Stimulated activated naive CD4-positive, alpha-beta T cell (primary cell): ENCODE measurements at places on chromosomes 2 and 18.

DNA sequence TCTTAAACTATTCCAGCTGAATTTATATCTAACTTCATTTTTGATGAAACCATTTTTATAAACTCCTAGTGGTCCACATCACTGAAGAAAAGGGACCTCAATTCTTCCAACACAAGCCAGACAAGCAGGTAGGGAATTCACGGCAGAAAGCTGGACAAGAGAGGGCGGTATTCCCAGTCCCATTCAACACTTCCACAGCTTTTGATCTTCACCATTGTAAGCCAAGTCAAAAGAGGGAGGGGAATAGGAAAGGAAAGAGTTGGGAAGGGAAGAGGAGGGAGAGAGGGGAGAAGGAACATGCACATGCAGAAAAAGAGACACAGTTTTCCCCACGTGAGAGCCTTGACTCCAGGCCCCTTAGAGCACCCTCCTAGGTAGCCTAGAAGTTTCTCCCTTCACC is 77.4 kb downstream of the CCBE1 start:
- no peak for DNase-seq

DNA sequence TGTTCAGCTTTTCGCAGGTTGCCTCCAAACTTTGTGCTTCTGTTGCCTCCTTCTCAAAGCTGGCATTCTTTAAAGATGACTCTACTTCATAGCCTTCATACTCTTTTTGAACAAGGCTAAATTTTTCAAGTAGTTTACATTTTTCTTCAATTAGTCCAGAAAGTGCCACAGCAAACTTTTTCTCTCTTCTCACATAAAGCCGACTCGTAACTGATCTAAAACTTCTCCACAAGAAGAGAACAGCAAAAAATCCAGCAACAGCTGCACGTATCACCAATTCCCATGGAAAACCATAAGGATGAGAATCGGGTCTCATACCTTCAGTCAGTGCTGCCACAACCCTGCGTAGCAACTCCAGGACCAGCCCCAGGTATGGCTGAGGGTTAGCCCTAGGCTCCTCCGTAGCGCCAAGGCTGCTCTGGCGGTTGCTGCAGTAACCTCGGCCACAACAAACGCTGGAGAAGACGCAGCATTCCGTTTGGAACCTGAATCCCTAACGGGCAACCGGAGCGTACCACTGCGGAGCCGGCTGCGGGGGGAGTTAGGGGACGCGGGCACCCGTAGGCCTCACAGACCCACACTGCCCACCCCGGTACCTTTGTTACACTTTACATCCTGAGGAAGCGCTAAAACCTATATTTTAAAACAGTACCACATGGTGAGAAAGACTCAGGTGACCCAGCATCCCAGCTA is at the start of gene CTAGE1:
CTAGE1 (minus strand) TSS at position 420 of the 693 bp plus-strand sequence; CDS start at position 316, 104 bp downstream.
- DNase-seq: no peak

DNA sequence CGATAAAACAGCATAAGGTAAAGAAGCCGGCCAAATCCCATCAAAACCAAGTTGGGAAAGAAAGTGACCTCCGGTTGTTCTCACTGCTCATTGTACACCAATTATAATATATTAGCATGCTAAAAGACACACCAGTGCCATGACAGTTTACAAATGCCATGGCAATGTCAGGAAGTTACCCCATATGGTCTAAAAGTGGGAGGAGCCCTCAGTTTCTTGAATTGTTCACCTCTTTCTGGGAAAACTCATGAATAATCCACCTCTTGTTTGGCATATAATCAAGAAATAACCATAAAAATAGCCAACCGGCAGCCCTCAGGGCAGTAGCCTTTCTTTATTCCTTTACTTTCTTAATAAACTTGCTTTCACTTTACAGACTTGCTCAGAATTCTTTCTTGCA is 544.9 kb upstream of the SETBP1 start:
- no peak for DNase-seq

- DNase-seq: no peak
These were observed 300.4 kb downstream of the SETBP1 start for GRCh38 chr18:44981121-44981520.

DNA sequence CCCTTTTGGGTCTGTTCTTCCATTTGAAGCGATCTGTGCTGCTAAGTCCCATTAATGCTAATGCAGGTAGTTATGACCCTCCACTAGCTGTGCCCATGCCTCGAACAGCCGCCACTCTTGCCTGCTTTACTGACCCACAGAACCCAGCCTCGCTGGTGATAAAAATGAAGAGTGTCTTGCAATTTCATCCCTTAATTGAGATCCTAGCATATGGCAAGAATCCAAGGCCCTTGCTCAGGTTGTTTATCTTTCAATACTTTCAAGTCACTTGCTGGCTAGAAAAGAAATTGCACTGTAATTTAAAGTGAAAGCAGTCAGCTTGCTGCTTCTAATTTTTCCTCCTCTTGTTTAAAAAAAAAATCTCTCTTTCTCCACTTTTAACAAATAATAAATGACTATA is 73.6 kb downstream of the ZNF521 start:
- no peak for DNase-seq

- DNase-seq: no peak
These were observed 163.7 kb downstream of the SOCS6 start for GRCh38 chr18:70452501-70452900.

DNA sequence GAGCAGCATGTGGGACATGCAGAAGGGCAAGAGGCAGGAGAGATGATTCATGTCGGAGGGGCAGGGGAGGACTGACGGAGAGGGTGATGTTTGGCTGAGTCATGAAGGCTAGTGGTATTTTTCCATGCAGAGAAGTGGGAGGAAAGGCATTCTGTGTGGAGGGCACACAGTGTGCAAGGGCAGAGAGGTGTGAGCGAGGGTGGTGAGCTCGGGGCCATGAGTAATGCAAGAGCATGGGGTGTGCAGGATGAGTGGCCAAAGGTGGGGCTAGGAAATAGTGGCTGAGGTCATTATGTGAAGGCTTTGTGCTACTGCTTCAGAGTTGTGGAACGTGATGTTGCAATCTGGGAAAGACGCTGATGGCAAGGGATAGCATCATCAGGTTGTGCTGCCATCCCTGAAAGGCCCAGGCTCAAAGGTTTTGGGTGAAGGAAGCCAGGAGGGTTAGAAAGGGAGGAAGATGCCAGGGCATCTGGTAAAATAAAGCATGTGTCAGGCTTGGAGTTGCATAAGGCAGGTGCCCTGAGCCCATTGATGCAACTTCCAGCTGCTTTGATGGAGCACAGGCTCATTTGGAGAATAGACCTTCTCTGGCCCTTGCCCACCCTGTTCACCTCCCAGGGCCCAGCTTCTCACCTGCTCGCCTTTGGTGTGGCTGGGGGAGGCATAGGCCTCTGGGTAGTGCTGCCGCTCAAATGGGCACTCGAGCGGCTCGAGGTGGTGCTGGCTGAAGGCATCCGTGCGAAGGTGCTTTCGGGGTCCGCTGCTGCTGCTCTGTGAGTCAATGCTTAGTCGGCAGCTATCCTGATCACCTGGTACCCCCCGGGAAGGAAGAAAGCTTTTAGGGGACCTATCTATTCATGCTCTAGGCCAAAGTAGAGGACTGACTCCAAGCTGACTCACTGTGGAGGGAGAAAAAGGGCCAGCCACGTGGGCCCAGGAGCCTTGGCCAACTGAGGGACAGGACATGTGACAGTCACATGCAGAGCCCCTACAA is 37.5 kb downstream of the PAX8 start:
- no peak for DNase-seq

DNA sequence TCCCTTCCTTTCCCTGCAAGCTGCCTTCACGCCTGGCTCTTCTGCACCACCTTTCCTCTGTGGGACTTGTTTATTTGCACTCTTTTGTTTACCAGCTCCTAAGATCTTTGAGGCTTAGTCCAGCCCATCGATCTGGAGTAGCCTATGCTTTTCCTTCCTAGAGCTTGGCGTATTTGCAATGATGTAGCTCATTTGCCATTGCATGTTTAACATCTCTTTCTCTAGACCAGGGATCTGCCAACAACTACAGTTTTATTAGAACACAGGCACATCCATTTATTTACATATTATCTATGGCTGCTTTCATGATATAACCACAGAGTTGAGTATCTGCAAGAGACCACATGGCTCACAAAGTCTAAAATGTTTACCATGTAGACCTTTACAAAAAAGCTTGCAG is 150.4 kb downstream of the RAPGEF4 start:
- DNase-seq: no peak

GRCh38 chr2:66323406-66323805 is 111.5 kb upstream of the MEIS1 start:
- no peak for DNase-seq

DNA sequence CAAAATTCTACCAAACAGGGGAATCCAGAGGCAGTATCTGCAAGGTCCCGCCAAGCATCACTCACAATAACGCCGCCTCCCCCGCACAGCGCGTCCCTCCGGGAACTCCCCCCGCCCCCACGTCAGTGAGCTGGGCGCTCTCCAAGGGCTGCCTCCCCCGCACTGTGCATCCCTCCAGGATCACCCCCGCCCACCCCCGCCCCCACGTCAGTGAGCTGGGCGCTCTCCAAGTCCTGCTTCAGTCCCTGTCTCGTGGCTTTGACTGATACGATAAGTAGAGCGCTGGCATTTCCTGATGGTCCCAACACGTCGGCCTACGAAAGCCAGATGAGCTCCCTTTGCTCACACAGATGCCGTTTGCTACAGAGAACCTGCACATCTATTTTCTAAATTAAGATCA is 130.7 kb upstream of the TPO start:
- no peak for DNase-seq

GRCh38 chr2:64924170-64924934 is 64.8 kb upstream of the SLC1A4 start:
- no peak for DNase-seq

GRCh38 chr2:128313091-128313836 is 5.4 kb downstream of the HS6ST1 start:
- no peak for DNase-seq

DNA sequence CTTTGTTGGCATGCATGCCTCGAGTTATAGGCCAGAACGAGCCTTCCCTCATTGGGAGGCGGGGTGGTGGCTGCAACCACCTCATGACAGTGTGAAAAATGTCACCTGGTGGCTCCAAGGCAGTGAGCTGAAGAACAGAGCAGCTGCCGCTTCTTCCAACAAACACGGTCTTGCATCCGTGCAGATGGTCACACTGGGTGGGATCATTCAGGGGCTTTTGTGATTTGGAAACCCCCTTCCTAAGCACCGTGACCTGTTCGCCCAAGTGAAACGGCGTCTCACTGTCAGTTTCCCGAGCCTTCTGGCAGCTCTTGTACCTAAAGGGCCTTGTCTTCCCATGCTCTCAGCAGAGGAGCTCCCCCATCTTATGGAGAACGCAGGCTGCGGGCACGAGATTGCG is 159.7 kb downstream of the NAPG start:
- no peak for DNase-seq

DNA sequence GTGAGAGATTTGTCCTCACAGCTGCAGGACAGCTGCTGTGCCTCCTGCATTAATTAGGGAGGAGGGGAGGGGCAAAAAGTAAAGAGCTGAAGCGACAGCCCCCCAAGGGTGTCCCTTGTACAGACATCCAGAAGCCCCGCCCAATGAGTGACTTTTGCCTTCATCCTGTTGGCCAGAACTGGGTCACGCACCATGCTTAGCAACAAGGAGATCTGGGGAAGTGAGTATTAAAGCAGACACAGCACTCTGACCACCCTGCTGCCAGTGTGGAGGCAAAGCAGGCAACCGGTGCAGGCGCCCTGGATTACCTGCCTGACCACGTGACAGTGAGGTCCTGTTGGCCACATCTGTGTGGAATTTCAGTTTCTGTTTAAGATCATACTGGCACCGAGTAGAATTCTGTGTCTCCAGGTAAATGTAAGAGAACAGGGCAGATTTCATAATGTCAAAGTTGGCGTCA is 21.5 kb upstream of the BIN1 start:
- no peak for DNase-seq
